Germinal center (tissue), 1 donor: ENCODE measurements at places on chromosomes 16 and 17.

GRCh38 chr17:171871-172270 lies 9.6 kb downstream of the DOC2B start:
- no peak for DNase-seq

DNA sequence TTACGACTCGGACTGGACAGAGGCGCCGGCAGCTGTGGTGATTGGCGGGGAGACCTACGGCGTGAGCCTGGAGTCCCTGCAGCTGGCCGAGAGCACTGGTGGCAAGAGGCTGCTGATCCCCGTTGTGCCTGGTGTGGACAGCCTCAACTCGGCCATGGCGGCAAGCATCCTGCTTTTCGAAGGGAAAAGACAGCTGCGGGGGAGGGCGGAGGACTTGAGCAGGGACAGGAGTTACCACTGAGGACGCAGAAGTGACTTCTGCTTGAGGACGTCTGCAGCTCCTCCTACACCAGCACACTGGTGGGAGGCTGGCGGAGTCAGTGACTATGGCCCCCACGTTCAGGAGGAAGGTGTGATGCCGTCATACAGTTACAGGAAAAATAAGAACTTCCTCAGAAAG lies 9.7 kb downstream of the MRM3 start:
- no peak for DNase-seq

DNA sequence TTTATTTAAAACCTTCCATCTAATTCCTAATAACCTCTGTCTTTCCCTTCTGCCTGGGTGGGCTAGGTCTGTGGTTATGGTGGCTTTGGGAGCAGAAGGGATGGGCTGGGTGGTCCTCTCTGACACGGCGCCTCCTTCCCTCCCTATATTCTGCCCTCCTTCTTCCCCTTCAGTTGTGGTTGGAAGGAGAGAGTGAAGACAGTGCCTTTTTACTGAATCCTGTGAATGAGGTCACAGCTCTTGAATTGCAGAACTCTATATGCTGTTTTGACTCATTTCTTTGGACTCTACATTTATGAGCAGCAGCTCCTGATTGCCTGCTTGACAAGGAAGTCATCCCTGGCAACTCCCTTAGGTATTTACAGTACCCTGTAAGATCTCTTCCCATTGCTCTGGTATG lies 256.0 kb upstream of the ELAC2 start:
- DNase-seq = no peak

DNA sequence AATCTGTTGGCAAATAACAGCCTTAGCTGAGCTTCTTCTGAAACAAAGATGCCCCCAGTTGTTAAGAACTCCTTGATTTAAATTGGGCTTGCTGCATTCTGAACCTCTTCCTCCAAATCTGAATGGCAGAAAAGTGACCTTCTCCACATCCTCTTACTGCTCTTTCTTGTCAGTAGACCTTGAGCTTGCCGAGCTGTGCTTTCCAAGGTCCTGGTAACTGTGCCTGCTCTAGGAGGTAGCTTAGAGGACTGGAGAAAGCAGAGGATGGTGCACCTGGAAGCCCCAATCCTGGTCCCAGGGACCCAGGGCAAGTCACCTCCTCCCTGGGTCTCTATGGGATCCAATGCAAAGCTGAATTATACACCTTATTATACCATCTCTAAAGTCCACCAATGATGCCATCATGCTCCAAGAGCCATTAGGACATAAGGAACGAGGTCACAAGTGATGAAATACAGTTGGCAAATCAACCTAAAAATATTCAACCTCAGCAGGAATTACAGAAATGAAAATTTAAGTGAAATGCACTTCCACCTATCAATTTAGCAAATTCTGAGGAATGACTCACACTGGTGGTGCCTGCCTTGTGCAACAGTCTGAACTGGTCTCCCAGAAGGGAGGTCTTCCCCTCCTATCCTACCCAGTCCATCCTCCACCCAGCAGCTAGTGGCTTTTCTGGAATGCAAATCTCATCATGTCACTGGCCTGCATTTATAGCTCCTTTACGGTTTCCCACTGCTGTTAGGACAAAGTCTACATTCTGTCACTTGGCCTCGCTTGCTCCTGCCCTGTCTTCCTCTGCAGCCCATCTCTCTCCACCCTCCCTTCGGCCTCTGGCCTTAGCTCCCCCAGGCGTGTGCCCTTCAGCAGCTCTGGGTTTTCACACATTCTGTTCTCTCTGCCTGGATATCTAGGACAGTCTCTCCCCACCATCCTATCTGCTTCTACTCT lies 36.6 kb downstream of the TOM1L2 start:
- no peak for DNase-seq

DNA sequence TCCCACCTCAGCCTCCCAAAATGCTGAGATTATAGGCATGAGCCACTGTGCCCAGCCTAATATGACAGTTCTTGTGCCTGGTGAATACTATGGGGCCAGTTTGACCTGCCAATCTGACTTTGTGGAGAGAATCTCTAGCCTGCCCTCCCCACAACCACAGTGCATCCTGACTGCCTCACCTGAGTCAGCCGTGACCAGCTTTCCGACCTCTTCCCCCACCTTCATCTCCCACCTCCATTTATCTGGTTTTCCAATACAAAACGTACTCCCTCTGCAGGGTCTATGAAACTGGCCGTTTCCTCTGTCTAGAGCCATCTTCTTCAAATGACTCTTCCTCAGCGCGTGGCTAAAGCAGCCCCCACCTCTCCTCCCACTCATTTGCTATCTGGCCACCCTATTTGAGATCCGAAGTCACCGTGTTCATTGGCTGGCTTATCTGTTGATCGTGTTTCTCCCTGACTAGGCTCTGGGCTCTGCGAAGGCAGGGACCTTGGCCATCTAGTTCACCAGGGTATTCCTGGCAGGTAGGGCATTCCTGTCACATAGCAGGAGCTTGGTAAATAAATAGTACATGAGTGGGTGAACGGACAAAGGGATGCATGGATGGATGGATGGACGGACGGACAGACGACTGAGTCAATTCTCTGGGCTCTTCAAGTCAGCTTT lies 22.3 kb upstream of the PLLP start:
- DNase-seq = no peak

DNA sequence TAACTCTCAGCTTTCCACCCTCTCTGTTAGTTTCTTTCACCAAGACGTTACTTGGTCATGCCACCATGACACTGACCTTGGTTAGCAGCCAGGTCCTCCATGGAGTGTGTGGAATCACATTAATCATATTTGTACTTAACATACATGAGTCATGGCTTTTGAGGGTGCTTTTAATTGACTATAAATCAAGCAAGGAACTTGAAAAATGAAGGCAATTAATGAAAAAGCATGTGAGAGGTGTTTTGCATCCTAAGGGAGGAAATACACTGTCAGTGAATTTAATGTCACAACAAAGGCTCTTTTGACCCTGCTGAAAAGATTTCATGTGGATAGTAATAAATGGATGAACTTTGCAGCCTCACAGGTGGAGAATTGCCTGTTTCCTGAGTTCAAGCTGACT lies 240.7 kb downstream of the CDH13 start:
- no peak for DNase-seq

GRCh38 chr16:30780549-30780948 lies 6.5 kb downstream of the ZNF629 start:
- DNase-seq = no peak

GRCh38 chr16:57380671-57381462 lies 8.6 kb downstream of the CX3CL1 start:
- DNase-seq = no peak

GRCh38 chr16:10256784-10257641 lies 74.8 kb upstream of the GRIN2A start:
- DNase-seq = peak; percentile 80

DNA sequence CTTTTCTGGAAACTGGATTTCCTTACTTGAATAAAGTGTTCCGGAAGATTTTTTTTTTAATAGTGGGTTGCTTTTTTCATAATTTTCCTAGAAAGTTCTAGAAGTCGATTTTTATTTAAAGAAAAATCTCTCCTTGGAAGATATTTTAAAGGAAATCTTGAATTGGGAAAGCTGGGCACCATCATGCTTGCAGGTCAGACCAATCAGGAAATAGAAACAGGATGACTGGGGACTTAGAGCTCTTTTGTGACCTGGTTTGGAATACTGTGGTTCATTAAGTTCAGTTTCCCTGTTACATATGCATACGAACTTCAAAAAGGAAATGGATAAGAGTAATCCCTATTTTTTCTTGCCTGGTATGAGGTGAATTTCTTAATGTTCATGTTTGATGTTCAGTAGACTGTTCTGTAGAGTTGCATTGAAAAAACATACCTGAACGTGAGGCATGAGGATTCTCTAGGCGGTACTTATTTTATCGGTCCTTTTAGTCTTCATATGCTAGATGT lies 1.2 kb downstream of the NFATC3 start:
- no peak for DNase-seq

- DNase-seq = no peak
Observed at GRCh38 chr17:82957961-82958561, 118.2 kb upstream of the ZNF750 start.

- DNase-seq = no peak
Observed at GRCh38 chr17:67902511-67903231, 77.4 kb downstream of the BPTF start.

DNA sequence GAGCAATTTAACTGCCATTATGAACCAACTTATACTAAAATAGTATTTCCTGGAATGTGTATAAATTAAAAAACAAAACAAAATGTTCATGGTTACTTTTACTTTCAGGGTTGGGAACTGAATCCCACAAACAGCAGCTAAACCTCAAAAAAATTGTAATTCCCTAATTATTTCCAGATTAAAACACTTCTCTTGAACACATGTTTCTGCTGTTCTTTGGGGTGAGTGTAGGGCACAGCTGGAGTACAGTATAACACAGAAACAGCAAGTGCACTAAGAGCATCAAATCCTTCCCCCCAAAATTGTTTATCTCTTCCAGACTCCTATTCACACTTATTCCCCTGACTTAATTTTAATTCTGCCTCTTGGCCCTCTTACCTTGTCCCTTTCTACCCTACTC lies 56.4 kb downstream of the KANSL1 start:
- no peak for DNase-seq

GRCh38 chr17:3049705-3050295 lies 13.6 kb downstream of the OR1D5 start:
- DNase-seq = no peak

DNA sequence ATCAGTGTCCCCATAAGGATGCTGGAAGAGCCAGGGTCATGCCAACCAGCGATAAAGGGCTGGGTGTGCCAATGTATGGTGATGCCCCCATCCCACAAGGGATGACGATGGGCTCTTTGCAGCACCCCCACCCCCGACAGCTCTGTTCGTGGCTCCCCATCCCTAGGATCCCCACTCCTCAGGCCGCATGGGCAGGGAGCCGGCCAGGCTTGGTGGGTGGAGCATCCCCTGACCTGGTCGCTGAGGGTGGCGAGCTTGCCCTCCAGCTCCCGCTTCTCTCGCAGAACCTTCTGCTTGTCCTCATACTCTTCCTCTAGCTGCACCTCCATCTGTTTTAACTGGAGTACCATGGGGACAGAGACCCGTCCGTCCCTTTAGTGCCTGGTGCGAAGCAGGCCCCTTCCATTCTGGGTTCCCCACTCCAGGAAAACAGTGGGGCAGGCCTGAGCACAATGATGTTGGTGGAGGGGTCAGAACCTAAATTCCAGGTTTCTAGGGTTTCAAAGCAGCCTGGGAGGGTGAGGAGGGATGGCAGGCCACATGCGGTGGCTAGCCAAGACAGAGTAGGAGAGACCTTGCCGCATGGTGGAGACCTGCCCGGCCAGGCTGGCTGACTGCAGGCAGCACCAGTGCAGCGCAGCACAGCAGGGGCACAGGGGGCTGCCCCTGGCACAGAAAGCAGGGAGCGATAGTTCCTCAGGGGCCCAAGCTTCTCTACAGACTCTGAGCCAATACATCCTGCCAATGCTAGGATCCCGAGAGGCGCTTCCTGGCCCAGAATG lies 50.3 kb downstream of the PIPOX start:
- DNase-seq = no peak

GRCh38 chr17:57458718-57459285 lies 202.5 kb downstream of the MSI2 start:
- DNase-seq = no peak

GRCh38 chr17:66795486-66795885 lies 39.4 kb upstream of the CACNG5 start:
- DNase-seq = no peak

DNA sequence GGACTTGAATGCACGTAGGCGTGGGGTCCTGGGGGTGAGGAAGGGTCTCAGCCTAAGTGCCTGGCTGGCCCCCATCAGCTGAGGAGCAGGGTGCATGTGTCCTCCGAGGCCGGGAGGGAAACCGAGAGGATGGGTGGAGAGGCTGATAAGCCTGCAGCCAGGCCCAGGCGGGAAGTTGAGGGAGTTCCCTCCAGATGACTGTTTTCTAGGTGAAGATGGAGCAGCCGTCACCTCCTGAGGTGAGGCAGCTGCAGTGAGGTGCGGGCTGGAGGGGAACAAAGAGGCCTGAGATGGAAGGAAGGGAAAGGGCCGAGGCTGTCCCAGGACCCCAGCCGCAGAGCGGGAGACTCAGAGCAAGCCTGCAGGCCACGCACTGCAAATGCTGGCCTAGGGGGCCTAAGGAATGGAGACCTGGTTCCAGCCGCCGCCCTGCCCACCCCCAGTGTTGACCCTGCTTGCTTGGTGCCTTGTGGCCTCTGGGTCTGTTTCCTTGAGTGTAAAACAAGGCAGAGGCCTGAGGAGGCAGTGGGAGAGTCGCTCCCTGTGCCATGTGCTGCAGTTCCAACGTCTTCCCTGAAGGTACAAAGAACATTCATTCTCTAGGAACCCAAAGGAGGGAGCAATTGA lies 3.0 kb downstream of the PECAM1 start:
- DNase-seq = no peak

- DNase-seq = no peak
Observed at GRCh38 chr17:59346876-59347407, 15.5 kb downstream of the YPEL2 start.

DNA sequence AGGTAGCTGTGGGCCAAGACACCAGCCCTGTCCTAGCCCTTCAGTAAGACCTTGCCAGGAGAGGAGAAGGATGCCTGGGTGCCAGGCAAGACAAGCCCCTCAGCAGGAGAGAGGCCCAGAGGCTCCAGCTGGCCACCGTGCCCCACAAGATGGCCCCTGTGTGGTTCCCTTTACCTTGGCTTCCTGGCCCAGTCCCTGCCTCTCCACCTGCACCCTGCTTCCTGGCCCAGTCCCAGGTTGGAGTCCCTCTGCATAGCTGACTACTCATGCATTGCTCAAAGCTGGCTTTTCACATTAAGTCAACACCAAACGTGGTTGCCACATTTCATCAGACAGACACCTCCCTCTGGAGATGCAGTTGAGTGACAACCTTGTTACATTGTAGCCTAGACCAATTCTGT lies 4.0 kb downstream of the SYNGR3 start:
- no peak for DNase-seq

DNA sequence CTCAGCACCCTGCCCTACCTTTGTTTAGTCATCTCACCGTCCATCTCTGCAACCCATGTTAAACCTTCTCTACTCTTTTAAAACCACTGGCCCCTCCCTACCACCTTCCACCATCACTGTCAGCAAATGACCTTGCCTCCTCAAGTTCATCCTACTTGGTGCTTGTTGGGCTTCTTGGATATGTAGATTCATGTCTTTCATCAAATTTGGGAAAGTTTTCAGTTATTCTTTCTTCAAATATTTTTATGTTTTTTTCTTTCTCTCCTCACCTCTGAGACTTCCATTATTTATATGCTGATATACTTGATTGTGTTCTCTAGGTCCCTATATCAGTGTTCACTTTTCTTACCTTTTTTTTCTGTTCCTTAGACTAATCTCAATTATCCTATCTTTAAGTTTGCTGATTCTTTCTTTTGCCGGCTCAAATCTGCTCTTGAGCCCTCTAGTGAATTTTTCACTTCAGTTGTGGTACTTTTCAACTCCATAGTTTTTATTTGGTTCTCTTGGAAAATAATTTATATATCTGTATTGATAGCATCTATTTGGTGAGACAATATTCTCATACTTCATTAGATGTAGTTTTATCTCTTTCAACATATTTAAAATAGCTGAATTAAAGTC lies 28.7 kb upstream of the ALDH3A2 start:
- no peak for DNase-seq
